Left cardiac atrium (tissue), 4 donors: ENCODE measurements at places on chromosomes 6 and 20. TPM values are rescaled to one million over a fixed set of nuclear protein-coding genes. Genes with fewer than 3 reads are reported as not detected.

The HSPA1L gene
- total RNA-seq, result 2.6 TPM

The MYT1 gene
- total RNA-seq, result 0.21 TPM

The FNDC1 gene
- total RNA-seq, result 0.63 TPM

DNA sequence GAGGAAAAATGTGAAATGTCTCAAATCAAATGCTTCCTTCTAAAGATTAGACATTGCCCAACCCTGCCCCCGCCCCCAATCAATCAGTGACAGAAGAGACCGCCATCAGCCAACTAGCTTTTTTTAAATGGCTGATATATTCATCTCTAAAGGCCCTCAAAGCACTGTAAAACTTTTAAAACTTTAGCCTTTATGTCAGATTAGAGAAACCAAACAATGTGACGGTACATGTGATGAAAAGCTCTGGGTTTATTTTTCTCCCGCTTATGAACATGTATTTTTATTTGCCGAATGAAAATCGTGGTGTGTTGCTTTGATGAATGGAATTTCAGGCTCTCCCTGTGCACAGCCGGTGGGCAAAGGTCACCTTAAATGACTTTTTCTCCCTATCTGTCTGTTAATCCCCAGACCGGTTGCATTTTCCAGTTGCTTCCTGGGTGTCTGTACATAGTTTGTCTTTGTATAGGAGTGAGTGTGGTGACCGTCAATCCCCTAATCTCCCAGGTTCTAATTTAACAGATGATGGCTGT, 38.5 kb downstream of the TBC1D7 start:
- DNase-seq, result no peak

The OPRL1 gene
- total RNA-seq, result 0.71 TPM

GRCh38 chr6:138520463-138520862, 21.2 kb upstream of the NHSL1 start:
- no peak for DNase-seq

DNA sequence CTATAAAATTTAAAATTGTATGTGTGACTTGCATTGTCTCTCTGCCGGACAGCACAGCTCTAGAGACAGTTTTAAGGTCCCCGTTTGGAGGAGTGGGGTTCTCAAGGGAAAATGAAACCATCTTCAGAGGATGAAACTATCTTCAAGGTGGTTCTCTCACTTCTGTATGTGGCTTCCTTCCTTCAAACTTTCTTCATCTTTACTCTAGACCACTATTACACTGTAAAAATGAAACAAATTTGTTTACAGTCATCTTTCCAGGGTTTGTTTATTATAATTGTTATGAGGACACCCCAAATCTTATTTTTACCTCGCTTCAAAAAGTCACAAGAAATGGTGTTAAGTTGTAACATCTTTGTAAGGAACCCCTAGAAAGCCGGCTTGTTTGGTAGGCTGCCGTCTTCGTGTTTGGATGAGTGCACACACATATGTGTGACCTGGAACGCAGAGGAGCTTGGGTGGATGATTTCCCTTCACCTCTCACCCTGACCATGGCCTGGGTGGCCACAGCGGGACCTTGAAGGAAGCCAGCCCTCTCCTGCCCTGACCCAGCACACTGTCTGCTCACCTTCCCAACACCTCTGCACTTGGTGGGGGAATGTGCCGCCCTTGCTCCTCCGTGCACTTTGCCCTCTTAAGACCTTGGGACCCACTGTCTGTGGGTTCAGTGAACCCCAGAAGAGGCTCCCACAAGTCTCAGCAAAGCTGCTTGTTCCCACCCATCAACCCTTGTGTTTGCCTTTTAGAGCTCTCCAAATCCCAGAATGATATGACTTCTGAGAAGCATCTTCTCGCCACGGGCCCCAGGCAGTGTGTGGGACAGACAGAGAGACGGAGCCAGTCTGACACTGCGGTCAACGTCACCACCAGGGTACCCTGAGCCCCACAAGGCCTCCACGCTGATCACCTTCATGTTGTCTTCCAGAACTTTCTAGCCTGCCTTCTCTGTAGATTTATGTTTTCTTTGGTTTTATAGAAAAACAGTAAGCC, 67.8 kb downstream of the SYTL3 start:
- DNase-seq, result no peak

- no peak for DNase-seq
Observed at GRCh38 chr6:108667993-108668392, 107.3 kb downstream of the FOXO3 start.

DNA sequence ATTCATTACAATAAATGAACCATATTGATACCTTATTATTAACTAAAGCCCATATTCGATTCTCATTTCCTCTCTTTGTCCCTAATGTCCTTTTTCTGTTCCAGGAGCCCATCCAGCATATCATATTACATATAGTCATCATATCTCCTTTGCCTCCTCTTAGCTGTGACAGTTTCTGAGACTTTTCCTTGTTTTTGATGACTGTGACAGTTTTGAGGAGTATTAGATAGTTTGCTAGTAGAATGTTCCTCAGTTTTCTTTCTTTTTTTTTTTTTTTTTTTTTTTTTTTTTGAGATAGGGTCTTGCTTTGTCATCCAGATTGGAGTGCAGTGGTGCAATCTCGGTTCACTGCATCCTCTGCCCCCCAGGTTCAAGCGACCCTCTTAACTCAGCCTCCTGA, 61.6 kb downstream of the TIAM2 start:
- DNase-seq, result no peak
